ENCODE measurements at places on chromosomes 2 and 18. TPM values are rescaled to one million over a fixed set of nuclear protein-coding genes. Genes with fewer than 3 reads are reported as not detected.

NEB gene
- total RNA-seq = 2.6 TPM

DNA sequence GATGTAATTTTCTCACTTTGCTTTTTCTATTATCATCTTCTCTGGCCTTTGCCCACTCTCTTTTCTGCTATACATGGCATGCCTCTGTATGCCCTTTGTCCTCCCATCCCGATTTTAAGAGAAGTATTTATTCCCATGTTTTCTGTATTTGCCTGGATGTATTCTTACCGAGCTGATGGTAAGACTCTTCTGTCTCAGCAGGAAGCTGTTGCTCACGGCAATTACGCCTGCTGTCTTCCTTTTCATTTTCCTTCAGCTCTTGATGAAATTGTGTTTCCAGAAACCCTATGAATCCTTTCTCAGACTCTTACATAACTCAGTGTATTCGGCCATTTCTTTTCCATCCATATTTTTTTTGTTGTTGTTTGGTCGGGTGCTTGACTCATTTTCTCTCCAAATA lies 121.6 kb downstream of the SP3 start:
- H3K27me3 ChIP-seq = no peaks in the 10 kb centered on the region
- H3K27ac ChIP-seq = no peak overlapping the region
- no peaks in the 10 kb centered on the region for H3K36me3 ChIP-seq
- H3K4me1 ChIP-seq = no peaks in the 10 kb centered on the region
- DNase-seq = no peak

ADCYAP1 gene
- not detected for total RNA-seq

FASTKD1 gene
- total RNA-seq = 70.8 TPM

GRCh38 chr2:134845719-134846118 lies 7.3 kb downstream of the ACMSD start:
- H3K4me3 ChIP-seq = no peak overlapping the region
- no peaks in the 10 kb centered on the region for H3K4me1 ChIP-seq
- H3K36me3 ChIP-seq = no peaks in the 10 kb centered on the region

DNA sequence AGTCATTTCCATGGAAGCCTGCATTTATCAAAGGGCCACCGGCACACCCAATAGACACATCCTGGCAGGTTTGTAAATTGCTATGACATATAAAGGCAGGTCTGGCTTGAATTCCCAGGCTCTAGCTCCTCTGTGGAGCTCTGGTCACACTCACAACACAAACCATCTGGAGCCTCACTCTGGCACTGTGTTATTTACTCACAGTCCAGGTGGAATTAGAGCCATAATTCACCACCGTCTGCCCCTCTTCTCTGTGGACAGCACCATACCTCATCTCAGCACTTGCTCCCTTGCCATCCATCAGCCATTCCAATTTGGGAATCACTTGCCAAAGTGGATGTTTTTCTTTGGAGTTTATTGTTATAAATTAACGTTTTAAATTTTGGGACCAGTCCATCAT lies 84.3 kb upstream of the OSR1 start:
- H3K27me3 ChIP-seq = no peaks in the 10 kb centered on the region
- no peak overlapping the region for H3K27ac ChIP-seq
- DNase-seq = no peak
- H3K36me3 ChIP-seq = no peaks in the 10 kb centered on the region
- H3K4me3 ChIP-seq = no peak overlapping the region
- H3K4me1 ChIP-seq = no peaks in the 10 kb centered on the region

GPR45 gene
- not detected for total RNA-seq

- no peaks in the 10 kb centered on the region for H3K36me3 ChIP-seq
- H3K27ac ChIP-seq = no peak overlapping the region
- DNase-seq = no peak
Measured at GRCh38 chr2:32960647-32961403, 14.1 kb downstream of the LTBP1 start.

DNAJC5G gene
- 1.4 TPM for total RNA-seq
